Sigmoid colon (tissue), 7 donors: ENCODE measurements at places on chromosomes 2 and 18. TPM values are rescaled to one million over a fixed set of nuclear protein-coding genes. Genes with fewer than 3 reads are reported as not detected.

GRCh38 chr18:56836173-56836572 lies 185.0 kb downstream of the WDR7 start:
- H3K27me3 ChIP-seq = no peaks in the 10 kb centered on the region
- H3K27ac ChIP-seq = no peak overlapping the region
- no peak overlapping the region for H3K4me3 ChIP-seq
- H3K4me1 ChIP-seq = no peaks in the 10 kb centered on the region
- H3K36me3 ChIP-seq = no peaks in the 10 kb centered on the region

DNA sequence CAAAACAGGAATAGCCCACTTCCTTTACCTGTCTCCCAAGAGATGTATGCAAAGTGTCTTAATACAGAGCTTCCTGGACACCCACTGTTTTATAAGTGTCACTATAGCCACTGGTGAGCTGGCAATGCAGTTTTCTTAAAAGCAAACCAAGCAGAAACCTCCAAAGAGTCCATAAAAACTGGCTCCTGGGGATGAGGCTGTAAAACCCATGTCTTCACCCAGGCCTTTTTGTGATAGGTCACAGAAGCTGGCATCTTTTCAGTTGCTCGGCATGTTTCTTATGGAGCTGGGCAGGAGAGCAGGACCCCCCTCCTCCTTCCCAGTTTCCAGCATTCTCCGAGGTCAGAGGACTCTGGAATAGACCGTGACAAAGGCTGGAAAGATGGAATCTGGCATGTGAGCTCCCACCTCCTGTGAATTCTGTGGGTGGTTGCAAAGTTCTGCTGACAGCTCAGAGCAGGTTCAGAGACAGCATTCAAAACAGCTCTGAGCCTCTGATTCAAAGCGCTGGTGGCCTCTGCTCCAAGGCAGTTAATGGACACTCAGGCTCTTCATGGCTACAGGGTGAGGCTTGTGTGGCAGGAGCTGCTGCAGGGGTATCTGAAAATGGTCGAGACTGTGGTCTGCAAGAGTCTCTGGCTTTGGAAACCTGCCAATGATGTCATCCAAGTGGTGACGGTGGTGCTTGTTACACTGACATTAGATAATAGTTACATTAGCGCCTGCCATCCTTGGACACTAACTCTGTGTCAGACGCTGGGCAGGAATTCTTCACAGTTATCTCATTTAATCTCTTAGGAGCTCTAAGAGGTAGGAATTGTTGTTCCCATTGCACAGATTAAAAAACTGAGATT lies 283.4 kb downstream of the CLIP4 start:
- no peak for DNase-seq
- no peak overlapping the region for H3K27ac ChIP-seq
- H3K36me3 ChIP-seq = no peaks in the 10 kb centered on the region
- no peaks in the 10 kb centered on the region for H3K27me3 ChIP-seq
- H3K4me1 ChIP-seq = no peaks in the 10 kb centered on the region

GRCh38 chr2:48991415-48992131 lies 162.7 kb downstream of the FSHR start:
- H3K4me3 ChIP-seq = no peak overlapping the region
- H3K27ac ChIP-seq = no peak overlapping the region
- H3K4me1 ChIP-seq = no peaks in the 10 kb centered on the region

UCN gene
- 3.9 TPM for total RNA-seq
